CD14-positive monocyte (primary cell): ENCODE measurements at places on chromosomes 2 and 18. TPM values are rescaled to one million over a fixed set of nuclear protein-coding genes. Genes with fewer than 3 reads are reported as not detected.

DNA sequence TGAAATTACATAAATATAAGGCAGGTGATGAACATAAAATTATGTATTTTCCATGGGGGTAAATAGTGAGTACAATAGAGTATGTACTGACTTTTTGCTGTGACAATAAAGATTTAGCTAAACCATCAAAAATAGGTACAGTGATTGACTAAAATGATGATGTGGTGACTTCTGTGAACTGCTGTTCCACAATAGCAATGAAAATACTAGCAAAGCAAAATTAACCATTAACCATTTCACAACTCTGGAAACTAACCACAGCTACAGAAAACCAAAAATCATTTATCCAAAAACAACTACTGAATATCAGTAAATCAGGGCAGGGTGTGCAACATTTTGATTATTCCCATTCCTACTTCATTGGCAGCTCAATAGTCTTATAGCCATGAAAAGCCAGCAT, 161.4 kb upstream of the GYPC start:
- DNase-seq, result no peak

DNA sequence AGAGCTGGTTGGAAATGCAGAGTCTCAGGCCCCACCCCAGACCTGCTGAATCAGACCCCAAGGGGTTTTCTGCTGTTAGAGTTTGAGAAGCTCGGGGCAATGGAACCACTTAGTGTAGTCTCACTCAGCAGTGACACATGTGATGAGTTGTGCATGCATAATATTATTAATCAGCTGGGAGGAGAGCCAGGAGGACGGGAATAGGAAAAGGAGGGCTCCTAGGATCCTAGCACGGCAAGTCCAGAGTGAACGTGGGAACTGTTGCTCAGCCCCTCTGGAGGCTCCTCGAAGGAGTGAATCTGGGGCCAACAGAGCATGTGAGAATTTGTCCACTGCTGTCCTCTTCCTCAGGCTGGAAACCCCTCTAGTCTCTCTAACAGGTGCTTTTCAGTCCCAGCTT, 87.1 kb downstream of the HS1BP3 start:
- DNase-seq, result no peak

GRCh38 chr2:9693646-9694045, 62.8 kb upstream of the YWHAQ start:
- no peak for DNase-seq

DNA sequence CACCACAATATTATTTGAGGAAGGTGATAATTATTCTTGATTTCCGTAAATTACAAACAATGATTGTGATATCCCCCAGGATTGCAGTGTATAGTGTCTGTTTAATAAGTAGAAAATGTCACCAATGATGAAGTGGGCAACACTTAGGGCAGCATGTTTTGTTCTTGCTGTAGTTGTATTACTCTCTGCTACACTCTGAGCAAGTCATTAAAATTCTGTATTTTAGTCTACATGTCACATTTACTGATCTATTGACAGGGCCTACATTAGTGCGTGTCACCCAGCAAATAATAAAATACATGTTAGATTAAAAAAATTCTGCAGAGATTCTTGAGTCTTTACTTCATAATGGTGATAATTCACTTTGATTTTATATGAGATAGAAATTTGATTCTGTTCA, 247.6 kb downstream of the TMX3 start:
- no peak for DNase-seq

- DNase-seq, result no peak
Measured at GRCh38 chr2:2913601-2914120, 464.0 kb downstream of the EIPR1 start.

GRCh38 chr2:231923010-231923344, 3.2 kb downstream of the NPPC start:
- DNase-seq, result no peak

- DNase-seq, result no peak
Measured at GRCh38 chr2:175889701-175890302, 112.3 kb downstream of the LNPK start.

- DNase-seq, result peak; percentile 49
Measured at GRCh38 chr2:64213532-64214275, 69.5 kb upstream of the PELI1 start.

The DLX2 gene
- not detected for polyA plus RNA-seq

The MBD1 gene
- polyA plus RNA-seq, result 81.5 and 88.6 TPM in 2 replicates

The GKN2 gene
- not detected in 2 replicates for polyA plus RNA-seq
